ENCODE measurements at places on chromosomes 4 and X.

- H3K27me3 ChIP-seq: peaks cover 14% of the 10 kb centered on the region
- H3K4me3 ChIP-seq: no peak overlapping the region
- peaks cover 6% of the 10 kb centered on the region for H3K36me3 ChIP-seq
Measured at GRCh38 chrX:106955004-106955772, 35.0 kb downstream of the CLDN2 start.

DNA sequence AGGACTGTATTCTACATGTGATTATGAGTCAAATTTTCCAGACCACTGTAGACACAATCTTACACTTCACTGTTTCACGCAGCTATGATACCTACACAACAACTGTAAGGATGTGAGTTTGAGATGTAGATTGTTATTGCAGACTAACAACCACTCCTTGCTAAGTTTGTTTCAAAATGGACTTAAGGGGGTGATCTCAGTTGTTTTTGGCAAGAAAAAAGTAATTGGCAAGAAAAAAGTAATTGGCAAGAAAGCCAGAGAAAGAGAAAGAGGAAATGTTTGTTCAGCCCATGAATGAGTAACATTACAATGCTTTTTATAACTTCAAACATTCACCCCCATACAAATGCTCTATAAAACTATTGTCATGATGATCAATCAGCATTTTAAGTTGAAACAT lies 466.4 kb downstream of the DMD start:
- H3K27ac ChIP-seq: no peak overlapping the region
- no peaks in the 10 kb centered on the region for H3K36me3 ChIP-seq
- H3K27me3 ChIP-seq: no peaks in the 10 kb centered on the region

GRCh38 chrX:23845351-23845817 lies 62.4 kb downstream of the APOO start:
- H3K36me3 ChIP-seq: no peaks in the 10 kb centered on the region
- H3K27me3 ChIP-seq: no peaks in the 10 kb centered on the region

GRCh38 chr4:2756691-2757350 lies 685 bp upstream of the TNIP2 start:
- no peaks in the 10 kb centered on the region for H3K27me3 ChIP-seq
- H3K4me3 ChIP-seq: peak overlapping the region; percentile 56

- H3K4me1 ChIP-seq: no peaks in the 10 kb centered on the region
- no peaks in the 10 kb centered on the region for H3K36me3 ChIP-seq
- no peak for DNase-seq
- H3K27me3 ChIP-seq: no peaks in the 10 kb centered on the region
- H3K27ac ChIP-seq: no peak overlapping the region
- no peak overlapping the region for H3K4me3 ChIP-seq
Measured at GRCh38 chr4:21664355-21664754, 284.2 kb downstream of the KCNIP4 start.

DNA sequence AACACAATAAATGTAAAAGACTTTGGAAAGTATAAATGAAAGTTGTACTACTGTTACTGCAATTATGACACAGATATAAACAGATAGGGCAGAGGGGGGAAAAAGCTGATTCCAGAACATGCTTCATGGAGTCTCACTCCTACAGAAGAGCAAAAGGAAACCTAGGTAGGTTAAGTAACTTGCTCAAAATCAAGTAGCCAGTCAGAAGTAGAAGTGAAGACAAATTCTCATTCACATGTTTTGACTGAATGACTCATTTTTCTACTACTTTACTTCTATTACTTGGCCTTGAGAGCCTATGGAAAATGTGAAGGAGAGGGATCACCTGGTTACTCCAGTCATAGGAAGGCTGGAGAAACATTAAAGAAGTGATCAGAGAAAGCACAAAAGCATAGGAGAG lies 23.6 kb upstream of the RASGEF1B start:
- no peak overlapping the region for H3K4me3 ChIP-seq
- H3K27ac ChIP-seq: no peak overlapping the region
- DNase-seq: no peak
- H3K36me3 ChIP-seq: no peaks in the 10 kb centered on the region

- DNase-seq: no peak
- H3K4me3 ChIP-seq: no peak overlapping the region
- H3K4me1 ChIP-seq: no peaks in the 10 kb centered on the region
- H3K36me3 ChIP-seq: no peaks in the 10 kb centered on the region
- no peak overlapping the region for H3K27ac ChIP-seq
- H3K27me3 ChIP-seq: no peaks in the 10 kb centered on the region
Measured at GRCh38 chrX:20718592-20719380, 452.1 kb upstream of the RPS6KA3 start.

DNA sequence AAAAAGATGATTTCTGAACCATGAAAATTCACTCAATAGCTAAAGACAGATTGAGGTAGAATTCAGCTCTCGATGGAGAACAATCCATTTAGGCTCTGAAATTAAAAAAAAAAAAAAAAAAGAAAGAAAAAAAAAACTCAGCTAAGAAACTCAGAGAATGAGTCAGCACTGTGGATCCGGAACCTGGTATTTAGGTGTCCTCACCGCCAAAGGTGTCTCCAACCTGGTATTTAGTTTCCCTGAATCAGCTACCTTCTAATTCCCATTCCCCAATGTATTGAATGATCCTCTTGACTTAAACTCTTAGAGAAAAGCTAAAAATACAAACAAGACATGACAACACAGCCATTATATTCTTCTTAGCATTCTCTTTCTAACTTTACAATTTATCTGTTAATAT lies 150.3 kb upstream of the RASGEF1B start:
- no peaks in the 10 kb centered on the region for H3K36me3 ChIP-seq
- no peak for DNase-seq
- no peaks in the 10 kb centered on the region for H3K4me1 ChIP-seq
- no peaks in the 10 kb centered on the region for H3K27me3 ChIP-seq

- no peak overlapping the region for H3K4me3 ChIP-seq
- peaks cover 19% of the 10 kb centered on the region for H3K4me1 ChIP-seq
- peaks cover 9% of the 10 kb centered on the region for H3K36me3 ChIP-seq
- no peaks in the 10 kb centered on the region for H3K27me3 ChIP-seq
- no peak overlapping the region for H3K27ac ChIP-seq
- no peak for DNase-seq
Measured at GRCh38 chr4:145852256-145852839, 86.3 kb downstream of the ZNF827 start.

DNA sequence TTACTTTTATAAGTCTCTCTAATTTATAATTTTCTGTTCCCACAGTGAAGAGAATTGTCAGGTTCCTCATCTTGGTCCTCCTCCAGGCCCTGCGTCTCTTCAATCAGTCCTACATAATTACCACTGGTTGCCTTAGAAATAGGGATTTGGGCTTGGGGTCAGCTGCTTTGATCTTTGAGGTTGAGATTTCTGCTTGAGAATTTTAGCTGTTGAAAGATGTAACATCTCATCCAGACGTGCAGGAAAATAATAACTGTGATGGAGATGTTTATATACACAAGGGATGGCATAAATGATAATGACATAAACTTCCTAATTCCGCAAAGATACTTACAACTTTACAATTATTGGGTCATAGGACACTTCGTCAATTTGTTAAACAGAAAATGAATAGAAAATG lies 30.3 kb downstream of the AADAT start:
- H3K36me3 ChIP-seq: peaks cover 16% of the 10 kb centered on the region
- H3K4me3 ChIP-seq: no peak overlapping the region
- no peaks in the 10 kb centered on the region for H3K27me3 ChIP-seq
- no peak for DNase-seq
- no peaks in the 10 kb centered on the region for H3K4me1 ChIP-seq
- no peak overlapping the region for H3K27ac ChIP-seq

GRCh38 chrX:67665583-67665982 lies 121.8 kb downstream of the AR start:
- no peak overlapping the region for H3K4me3 ChIP-seq
- H3K36me3 ChIP-seq: no peaks in the 10 kb centered on the region
- H3K4me1 ChIP-seq: no peaks in the 10 kb centered on the region
- no peaks in the 10 kb centered on the region for H3K27me3 ChIP-seq
- no peak overlapping the region for H3K27ac ChIP-seq
- DNase-seq: no peak

GRCh38 chr4:134201216-134202161 lies at the start of gene PABPC4L:
PABPC4L (minus strand) TSS chr4:134201789; CDS start chr4:134201019, 770 bp downstream.
- no peak within 1 kb of the TSS for H3K27ac ChIP-seq
- no peaks in the 10 kb centered on the region for H3K4me1 ChIP-seq
- DNase-seq: peak; percentile 72
- no peaks in the 10 kb centered on the region for H3K36me3 ChIP-seq
- H3K27me3 ChIP-seq: no peaks in the 10 kb centered on the region
- peak within 1 kb of the TSS; percentile 74 for H3K4me3 ChIP-seq

DNA sequence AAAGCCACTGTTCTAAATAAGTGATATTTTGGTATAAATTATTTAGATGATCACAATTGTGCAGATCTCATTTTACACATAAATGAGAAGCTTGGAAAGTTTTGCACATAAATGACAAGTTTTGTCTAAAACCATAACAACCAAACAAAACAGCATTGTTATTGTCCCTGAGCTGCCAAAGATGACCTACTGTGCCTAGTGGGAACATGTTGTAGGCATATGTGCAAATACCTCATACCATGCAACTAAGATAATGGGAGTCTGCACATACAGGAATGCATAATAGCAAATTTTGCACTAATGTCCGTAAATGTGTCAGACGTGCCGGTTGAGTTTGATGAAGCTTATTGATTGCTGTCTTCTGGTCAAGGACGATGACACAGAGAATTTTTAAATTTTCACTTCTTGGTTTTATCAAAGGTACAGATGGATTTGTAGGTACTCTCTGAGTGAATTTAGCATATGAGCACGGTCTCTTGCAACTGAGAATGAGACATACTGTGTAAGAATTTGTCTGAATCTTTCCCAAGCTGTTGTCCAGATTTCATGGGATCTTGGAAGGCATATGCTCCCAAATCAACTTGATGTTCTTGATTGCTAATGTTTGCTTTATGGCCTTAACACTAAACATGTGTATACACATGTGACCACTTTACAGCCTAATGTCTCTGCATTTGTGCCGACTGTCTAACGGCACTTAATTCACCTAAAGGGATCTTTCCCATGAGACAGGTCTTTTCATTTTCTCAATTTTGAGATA lies 1133.5 kb downstream of the FAT4 start:
- no peak for DNase-seq
- no peaks in the 10 kb centered on the region for H3K36me3 ChIP-seq
- no peaks in the 10 kb centered on the region for H3K4me1 ChIP-seq
- no peaks in the 10 kb centered on the region for H3K27me3 ChIP-seq
- no peak overlapping the region for H3K4me3 ChIP-seq
- no peak overlapping the region for H3K27ac ChIP-seq

DNA sequence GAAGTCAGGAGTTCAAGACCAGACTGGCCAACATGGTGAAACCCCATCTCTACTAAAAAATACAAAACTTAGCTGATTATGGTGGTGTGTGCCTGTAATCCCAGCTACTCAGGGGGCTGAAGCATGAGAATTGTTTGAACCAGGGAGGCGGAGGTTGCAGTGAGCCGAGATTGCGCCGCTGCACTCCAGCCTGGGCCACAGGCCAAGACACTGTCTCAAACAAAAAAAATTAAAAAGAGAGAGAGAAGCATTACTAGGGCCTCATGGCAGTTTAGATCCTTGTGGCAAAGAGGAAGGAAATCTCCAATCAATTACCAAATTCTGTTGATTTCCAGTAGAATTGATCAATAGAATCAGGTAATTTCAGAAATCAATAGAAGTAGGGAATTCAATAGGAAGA lies 16.8 kb upstream of the SLC34A2 start:
- no peak overlapping the region for H3K4me3 ChIP-seq
- no peaks in the 10 kb centered on the region for H3K36me3 ChIP-seq
- H3K27ac ChIP-seq: no peak overlapping the region
- H3K27me3 ChIP-seq: peaks cover 1% of the 10 kb centered on the region
- no peak for DNase-seq
- H3K4me1 ChIP-seq: no peaks in the 10 kb centered on the region

DNA sequence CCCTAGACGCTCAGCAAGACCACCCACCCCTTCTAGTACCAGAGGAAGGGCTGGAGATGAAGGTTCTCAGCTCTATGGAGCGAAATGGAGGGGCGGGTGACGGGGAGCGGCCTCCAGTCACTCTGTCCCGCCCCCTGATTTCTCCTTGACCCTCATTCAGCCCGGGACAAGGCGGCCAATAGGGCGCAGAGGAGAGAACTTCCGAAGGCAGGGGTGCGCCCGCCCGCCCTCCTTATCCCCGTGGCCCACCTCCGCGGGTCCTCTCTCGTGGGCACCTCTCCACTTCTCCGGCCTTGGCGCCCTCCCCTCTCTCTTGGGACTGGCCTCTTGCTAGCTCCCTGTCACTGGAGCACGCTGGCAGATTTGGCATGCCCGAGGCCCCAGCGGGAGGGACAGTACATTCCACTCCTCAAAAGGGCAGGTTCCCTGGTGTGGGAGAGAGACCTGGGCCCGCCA lies 1.1 kb upstream of the SEPTIN6 start:
- H3K36me3 ChIP-seq: no peaks in the 10 kb centered on the region
- H3K27me3 ChIP-seq: no peaks in the 10 kb centered on the region
- H3K4me1 ChIP-seq: no peaks in the 10 kb centered on the region
- no peak for DNase-seq
- H3K4me3 ChIP-seq: no peak overlapping the region

- no peaks in the 10 kb centered on the region for H3K4me1 ChIP-seq
- no peak within 1 kb of the TSS for H3K4me3 ChIP-seq
- no peaks in the 10 kb centered on the region for H3K36me3 ChIP-seq
- H3K27me3 ChIP-seq: peaks cover 14% of the 10 kb centered on the region
- H3K27ac ChIP-seq: no peak within 1 kb of the TSS
Measured at GRCh38 chrX:69503782-69504625, at the start of gene NALF2. NALF2 (plus strand) TSS chrX:69504326; CDS start chrX:69505283, 957 bp downstream.

- H3K27me3 ChIP-seq: peaks cover 15% of the 10 kb centered on the region
- H3K36me3 ChIP-seq: no peaks in the 10 kb centered on the region
- no peak for DNase-seq
Measured at GRCh38 chrX:109600237-109600651, 24.7 kb downstream of the KCNE5 start.

GRCh38 chrX:12890467-12890866 lies 16.0 kb upstream of the TLR8 start:
- no peak for DNase-seq
- no peaks in the 10 kb centered on the region for H3K4me1 ChIP-seq
- H3K36me3 ChIP-seq: no peaks in the 10 kb centered on the region
- no peak overlapping the region for H3K27ac ChIP-seq
- peaks cover 3% of the 10 kb centered on the region for H3K27me3 ChIP-seq
- H3K4me3 ChIP-seq: no peak overlapping the region

DNA sequence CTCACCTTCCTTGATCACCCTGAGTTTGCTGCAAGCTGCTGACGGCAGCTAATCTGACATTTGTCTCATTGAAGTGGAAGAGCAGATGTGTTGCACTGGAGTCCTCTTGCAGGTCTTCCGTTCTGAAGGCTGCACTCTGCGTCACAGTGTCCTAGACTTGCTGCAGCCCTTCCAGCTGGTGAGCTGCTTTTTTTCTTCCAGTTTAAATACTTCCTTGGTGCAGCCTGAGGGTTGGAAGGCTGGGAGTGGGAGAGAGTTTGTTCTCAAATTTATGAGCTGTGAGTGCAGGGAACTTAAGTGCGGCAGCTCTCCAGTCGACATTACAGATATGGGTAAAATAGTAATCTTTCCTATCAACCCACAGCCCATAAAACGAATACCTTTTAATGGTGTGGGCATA lies 303.6 kb upstream of the FAT1 start:
- no peak overlapping the region for H3K27ac ChIP-seq
- H3K27me3 ChIP-seq: no peaks in the 10 kb centered on the region
- peak; percentile 38 for DNase-seq
- no peaks in the 10 kb centered on the region for H3K36me3 ChIP-seq
- no peak overlapping the region for H3K4me3 ChIP-seq
- no peaks in the 10 kb centered on the region for H3K4me1 ChIP-seq

GRCh38 chr4:181989071-181989470 lies 254.1 kb upstream of the TENM3 start:
- no peak for DNase-seq
- no peaks in the 10 kb centered on the region for H3K4me1 ChIP-seq
- no peak overlapping the region for H3K27ac ChIP-seq
- no peaks in the 10 kb centered on the region for H3K36me3 ChIP-seq

Data from osteoblast (primary cell).